T-helper 2 cell treated with Interferon-gamma antibody and Interleukin-4, amounts not matched to agents 5 μg/mL and 100 μg/mL, for 36 hours (primary cell): ENCODE measurements at places on chromosomes 13 and 19.

DNA sequence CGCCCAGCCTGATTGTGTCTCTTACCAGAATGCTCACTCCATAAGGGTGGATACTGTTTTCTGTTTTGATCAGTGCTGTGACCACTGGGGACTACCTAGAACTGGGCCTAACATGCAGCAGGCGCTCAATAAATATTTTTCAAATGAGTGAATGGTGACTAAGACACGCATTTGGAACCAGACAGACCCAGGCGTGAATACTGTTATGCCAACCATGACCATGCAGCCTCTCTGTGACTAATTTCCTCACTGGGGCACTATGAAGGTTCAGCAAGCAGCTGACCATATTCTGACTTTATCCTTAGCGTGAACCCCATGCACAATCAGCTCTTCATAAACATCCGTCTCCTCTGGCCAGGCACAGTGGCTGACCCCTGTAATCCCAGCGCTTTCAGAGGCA, 13.0 kb upstream of the SPC24 start:
- no peak for DNase-seq

DNA sequence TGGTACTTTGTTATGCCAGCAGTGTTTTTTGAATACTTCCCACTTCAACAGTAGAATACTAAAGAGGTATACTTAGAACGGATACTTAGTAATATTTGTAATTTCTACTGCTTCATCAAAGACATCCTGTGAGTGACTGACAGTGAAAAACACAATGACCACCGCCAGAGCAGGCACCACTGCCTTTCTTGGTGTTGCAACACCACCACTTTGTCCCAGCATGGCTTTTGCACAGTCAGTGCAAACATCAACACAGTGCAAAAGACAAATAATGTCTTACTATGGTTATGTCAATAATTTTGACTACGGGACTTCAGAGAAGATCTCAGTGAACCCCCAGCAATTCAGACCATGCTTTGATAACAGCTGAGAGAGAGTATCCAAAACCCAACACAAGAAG, 220.5 kb downstream of the RBM26 start:
- no peak for DNase-seq

GRCh38 chr19:13764101-13764807, at the start of gene MRI1:
Gene MRI1 (plus strand): TSS chr19:13764522. CDS start chr19:13764589, 67 bp downstream.
- peak; percentile 42 for DNase-seq

- no peak for DNase-seq
Observed at GRCh38 chr13:107493266-107493665, 722.1 kb downstream of the LIG4 start.

- DNase-seq: no peak
Observed at GRCh38 chr13:31168166-31168565, 6.5 kb upstream of the HSPH1 start.
